ENCODE measurements at places on chromosomes 1 and 21.

DNA sequence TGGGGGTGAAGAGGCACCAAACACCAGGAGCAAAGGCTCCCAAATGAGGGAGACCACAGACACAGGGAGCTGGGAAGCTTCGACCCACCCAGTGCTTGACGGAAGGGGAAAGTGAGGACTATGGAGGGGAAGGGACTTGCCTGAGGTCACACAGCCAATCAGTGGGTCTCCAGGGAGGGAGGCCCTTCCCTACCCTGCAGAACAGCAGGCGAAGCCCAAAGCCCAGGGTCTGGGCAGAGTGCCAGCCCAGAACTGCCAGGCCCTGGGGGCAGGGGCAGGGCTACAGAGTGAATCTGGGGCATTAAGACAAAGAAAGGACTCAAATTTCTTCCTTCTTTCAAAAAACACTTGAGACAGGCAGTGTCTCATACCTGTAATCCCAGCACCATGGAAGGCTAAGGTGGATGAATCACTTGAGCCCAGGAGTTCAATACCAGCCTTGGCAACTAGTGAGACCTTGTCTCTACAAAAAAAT is 45.5 kb upstream of the ECE1 start:
- DNase-seq, result no peak

DNA sequence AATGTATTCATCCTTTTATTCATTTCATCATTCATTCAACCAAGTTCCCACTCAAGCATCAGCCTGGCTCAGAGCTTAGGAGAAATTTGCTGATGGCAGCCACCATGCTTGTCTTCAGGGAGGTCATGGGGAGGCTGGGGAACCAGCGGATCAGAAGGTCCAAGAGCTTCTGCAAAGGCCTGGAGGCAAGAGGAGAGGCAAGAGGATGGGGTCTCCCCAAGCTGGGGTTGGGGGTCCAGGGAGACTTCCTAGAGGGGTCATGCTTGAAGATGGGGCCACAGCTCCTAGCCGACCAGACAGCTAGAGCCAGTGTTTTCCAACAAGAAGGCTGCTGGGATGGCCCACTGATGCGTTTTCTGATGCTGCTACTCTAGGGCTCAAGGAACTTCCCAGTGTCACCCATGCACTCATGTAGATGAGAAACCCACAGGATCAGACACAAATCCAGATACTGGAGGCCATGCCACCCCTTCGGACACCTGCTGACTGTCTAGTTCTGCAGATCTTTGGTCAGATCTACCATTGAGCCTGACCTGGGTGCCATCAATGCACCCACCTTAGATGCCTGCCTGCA is 315.2 kb downstream of the AJAP1 start:
- no peak for DNase-seq

GRCh38 chr1:164560121-164560541 is 1.1 kb downstream of the PBX1 start:
- no peak for DNase-seq

GRCh38 chr1:178587975-178588374 is 75.1 kb downstream of the TEX35 start:
- DNase-seq, result no peak

DNA sequence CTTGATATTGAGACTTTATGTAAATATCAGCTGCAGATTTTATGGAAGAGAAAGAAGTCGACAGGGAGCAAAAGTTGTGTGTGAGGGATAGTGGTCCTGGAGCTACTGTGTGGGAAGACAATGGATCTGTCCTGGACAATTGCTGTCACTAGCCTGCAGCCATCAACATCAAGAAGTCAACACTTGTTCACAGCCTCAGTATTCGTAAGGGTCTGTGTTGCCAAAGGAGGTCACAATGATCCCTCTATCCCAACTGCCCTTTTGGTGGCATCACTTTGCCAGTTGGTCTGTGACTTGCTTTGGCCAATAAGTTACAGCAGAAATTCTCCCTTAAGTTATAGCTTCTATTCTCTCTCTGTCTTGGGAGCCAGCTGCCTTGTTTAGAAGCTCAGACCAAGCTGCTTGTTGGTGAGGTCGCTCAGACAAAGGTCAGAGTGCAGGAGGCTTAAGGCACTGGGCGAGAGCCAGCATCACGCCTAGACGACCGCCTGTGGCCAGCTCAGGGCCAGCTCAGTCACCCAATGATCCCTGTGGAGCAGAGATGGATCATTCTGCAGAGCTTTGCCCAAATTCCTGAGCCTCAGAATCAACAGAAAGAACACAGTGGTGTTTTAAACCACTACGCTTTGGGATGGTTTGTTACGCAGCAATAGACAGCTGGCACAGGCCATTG is 134.9 kb downstream of the RHOU start:
- no peak for DNase-seq

GRCh38 chr1:26412180-26412840 is 1.7 kb downstream of the LIN28A start:
- DNase-seq, result no peak

DNA sequence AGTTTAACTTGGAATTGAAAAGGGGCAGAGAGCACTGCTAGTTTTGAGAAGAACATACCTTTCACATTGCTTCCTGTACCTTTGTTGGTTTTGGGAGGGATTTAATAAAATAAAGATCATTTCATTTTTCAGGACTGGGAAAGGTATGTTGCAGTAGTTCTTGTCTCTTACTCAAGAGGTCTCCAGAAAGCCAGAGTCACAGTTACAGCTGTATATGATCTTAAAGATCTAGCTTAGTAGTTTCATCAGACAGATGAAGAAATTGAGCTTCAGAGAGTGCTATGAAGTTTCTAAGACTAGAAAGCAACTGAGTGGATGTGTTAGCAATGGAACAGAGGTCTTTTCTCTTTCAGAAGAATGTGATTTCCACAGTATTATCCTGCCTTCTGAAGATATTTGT is 1.0 kb downstream of the OR10K2 start:
- no peak for DNase-seq

DNA sequence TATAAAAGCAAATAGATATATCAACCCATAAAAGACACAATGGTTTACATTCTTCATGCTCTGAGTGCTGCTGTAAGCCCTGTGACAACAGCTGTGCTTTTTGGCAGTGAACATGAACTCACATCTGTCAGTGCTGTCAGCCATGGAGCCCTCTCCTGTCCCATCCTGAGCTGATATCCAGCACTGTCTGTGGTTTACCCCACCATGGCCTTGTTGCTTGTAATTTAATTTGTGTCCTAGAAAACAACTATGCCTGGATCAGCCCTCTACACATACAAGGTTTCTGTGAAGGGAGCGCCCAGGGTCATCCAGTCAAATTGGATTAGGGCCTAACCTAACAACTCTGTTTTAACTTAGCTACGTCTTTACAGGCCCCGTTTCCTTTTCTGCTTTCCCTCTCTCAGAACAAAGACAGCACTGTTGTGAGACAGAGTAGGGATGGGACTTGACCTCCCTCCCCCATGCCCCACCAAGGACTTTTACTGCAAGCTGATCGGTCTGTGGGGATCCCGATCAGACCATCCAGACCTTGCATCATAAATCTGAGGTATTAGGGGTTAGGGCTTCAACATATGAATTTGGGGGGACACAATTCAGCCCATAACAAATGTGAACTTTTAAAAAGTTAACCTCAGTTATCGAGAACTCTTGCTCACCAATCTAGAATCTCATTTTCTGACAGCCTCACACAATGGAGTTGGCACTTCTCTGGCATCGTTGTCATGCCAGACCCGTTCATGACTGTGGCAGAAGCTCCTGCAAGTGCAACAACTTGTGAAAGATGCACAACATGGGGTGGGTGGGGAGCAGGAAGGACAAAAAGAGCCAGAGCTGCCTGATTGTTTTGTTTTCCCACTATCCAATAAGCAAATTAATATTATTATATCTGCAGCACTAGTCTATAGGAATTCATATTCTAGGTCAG is 16.4 kb upstream of the SLC44A3 start:
- DNase-seq, result no peak

- no peak for DNase-seq
Measured at GRCh38 chr1:37354876-37355650, 119.3 kb upstream of the ZC3H12A start.

GRCh38 chr1:24379733-24380315 is 33.8 kb downstream of the STPG1 start:
- DNase-seq, result no peak

GRCh38 chr1:232047473-232047872 is 420.9 kb downstream of the DISC1 start:
- no peak for DNase-seq

GRCh38 chr1:211606914-211607753 is 28.2 kb upstream of the SLC30A1 start:
- DNase-seq, result peak; percentile 53

DNA sequence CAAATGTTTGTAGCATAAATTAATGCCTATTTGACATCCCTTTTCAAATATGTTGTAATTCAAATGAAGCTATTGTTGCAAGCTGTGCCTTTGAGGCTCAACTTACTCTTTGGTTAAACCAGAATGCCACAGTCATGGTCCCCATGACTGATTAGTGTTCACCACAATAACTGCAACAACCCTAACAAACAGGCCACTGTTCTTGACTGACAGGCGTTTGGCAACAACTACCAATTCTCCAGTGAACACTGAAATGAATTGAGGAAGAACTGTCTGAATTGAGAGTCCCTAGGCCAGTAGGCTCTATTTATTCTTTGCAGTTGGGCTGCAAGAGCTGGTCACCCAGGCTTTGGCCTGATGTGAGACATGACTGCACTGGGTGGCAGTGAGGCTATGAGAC is 6.6 kb upstream of the TMEM167B start:
- no peak for DNase-seq

- no peak for DNase-seq
Measured at GRCh38 chr21:42426876-42427480, 23.3 kb downstream of the UBASH3A start.

DNA sequence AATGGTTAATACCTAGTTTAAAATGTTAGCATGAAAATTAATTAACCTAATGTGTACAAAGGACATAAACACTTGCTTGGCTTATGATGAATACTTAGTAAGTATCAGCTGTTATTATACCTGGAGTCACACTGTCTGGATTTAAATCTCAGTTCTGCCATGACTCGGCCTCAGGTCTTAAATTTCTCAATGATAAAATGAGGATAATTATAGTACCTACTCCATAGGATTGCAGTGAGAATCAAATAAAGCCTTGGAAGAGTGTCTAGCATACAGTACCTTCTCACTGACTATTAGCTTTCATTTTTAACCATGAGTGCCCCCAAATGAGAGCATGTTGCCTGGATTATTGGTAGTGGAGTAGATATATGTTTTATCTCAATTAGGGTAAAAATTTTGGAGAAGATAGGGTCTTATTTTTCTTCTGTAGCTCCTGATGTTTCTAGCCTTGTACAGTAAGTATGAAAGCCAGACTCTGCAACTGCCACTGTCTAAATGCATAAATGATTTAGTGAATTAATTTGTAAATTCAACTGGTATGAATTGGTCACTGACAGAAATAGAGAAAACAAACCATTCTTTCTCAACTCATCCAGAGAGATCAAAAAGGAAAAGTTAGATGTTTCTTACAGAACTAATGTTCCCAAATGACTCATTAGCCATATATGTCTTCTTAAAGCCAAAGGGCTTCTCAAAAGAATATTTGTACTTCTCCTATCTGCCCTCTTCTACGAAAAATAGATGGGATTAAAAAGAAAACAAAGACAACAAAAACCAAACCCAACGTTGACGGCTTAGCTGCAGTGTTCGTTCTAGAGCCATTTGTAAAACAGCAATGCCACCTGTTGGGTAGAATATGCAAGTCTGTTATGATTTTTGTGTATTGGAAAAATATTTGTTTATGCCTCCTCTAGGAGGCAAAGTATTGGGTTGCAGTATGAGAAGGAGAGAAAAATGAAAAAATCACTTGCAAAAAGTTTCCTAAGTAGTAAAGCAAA is 53.8 kb upstream of the MROH9 start:
- DNase-seq, result no peak

DNA sequence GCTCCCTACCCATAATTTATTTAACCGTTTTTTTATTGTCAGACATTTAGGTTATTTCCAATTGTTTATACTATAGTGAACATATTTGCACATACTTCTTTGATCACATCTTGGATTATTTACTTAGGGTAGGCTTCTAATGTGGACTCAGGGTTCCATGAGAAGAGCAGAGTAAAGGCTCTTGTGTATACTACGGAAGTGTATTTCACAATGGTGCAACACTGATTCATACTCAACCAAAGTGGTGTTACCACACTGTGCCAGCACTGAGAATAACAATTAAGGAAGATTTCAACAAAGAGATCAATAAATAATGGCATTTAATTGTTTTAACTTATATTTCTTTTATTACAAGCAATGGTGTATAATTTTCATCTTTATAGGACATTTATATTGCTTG is 251.2 kb downstream of the ZNF326 start:
- DNase-seq, result no peak

GRCh38 chr21:45972353-45972715 is 9.2 kb upstream of the COL6A1 start:
- no peak for DNase-seq

DNA sequence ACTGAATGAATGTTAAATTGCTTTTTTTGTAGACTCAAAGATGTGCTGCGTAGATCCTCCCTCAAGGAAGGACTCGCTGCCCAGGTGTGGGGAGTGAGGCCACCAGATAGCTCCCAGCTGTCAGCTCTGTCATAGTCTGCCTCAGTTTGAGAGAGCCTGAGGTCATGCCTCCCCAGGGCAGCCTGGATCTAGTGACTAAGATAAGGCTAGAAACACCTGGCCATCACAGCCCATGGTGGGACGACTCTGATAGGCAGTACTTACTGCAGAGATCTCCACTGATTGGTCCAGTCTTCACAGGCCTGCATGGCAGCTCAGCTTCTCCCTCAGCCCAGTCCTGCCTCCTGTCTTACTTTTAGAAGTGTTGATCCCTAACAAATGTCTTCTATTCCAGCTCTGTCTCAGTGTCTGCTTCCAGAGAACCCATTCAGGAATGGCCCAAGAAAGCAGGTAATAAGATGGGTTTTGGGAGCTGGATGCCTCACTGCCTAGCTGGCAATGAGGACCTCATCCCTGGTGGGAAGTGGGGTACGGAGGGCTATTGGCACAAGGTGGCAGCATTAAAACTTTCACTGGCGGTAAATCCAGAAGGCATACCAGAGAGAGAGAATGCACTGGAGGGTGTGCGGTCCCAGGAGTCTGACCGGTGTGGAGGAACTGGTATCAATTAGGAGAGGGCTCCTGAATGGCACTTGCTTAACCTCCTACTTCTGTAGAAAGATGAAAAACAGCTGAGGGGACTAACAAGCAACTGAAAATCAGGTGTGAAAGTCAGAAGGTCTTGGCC is 55.3 kb upstream of the GPR37L1 start:
- DNase-seq, result no peak

DNA sequence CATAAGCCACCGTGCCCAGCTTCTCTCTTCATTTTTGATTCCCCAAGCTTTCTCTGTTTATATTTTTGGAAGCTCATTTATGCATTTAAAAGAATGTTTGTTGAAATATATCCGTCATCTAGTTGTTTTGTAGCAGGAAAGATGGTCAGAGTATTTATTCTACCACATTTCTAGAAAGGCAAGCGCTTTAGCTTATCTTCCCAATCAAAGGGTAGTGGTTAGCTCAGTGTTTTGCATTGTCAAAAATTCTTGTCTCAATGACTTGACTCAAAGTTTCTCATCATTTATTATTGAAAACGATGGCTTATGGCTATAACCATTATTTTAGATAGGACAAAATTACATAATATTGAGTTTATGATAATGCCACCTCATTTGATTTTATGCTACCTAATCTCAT is 116.1 kb upstream of the ZP4 start:
- DNase-seq, result no peak

- DNase-seq, result no peak
Measured at GRCh38 chr1:64845831-64846425, 101.1 kb downstream of the RAVER2 start.

Data from activated CD4-positive, alpha-beta T cell treated with anti-CD3 and anti-CD28 coated beads for 36 hours (primary cell).